Activated gamma-delta T cell treated with Interleukin-2 at 50 U/mL for 16 hours (primary cell): ENCODE measurements at places on chromosomes 11 and 22.

DNA sequence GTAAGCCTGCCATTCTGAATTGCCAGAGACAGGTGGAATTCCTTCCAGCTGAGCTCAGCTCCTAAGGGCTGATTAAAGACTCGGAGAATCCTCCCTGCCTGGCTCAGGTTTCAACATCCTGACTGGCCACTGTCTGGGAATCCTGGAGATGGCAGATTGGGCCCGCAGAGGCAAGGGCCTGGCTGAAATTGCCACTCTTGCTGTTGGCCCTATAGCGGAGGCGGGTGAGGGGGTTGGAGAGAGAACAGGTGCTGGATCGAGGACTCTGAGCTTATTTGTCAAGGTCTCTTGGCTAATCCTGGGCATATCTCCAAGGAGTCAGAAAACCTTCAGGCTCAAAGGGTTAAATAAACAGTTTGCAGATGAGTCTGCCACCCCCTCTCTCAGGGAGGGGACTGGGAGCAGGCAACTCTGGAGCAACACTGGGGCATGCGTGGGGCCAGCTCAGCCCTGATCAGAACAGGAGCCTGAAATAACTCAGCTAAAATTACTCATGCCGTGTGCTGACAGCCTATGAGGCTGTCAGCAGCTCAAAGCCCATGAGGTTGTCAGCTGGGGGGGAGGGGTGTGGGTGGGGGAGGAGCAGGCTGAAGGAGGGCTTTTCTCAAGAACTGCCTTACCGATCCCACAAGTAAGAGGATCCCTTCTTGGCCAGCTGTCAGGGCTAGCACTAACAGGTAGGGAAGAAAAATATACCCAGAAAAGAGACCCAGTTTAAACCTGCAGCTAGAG lies 14.7 kb upstream of the MFRP start:
- DNase-seq: no peak

DNA sequence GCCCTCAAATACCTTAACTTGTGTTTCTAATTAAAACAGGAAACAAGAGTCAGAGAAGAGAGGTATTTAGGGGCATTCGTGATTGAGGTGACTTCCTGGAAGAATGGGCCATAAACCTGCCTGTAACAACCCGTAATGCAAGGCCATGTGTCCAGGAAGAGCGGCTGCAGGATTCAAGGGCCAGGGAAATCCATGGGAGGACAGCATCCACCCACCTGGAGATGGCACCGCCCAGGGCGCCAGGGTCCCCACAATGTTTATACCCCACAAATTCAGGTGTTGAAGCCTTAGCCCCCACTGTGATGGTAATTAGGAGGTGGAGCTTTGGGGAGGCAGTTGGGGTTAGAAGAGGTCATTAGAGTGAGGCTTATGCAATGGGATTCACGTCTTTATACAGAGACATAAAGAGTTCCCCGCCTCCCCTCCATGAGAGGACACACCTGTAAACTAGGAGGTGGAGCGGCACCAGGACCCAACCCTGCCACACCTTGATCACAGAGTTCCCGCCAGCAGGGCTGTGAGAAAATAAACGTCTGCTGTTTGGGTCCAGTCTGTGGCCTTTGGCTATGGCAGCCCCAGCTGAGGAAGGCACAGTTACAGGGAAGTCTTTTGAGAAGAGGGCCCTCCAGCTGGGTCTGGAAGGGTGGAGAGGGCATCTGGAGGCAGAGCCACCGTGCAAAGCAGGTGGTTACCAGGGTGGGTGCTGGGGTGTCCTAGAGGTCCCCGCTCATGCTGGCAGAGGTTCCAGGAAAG lies 1394.3 kb downstream of the TBC1D22A start:
- no peak for DNase-seq

GRCh38 chr11:123547180-123547579 lies 107.2 kb downstream of the SCN3B start:
- no peak for DNase-seq

DNA sequence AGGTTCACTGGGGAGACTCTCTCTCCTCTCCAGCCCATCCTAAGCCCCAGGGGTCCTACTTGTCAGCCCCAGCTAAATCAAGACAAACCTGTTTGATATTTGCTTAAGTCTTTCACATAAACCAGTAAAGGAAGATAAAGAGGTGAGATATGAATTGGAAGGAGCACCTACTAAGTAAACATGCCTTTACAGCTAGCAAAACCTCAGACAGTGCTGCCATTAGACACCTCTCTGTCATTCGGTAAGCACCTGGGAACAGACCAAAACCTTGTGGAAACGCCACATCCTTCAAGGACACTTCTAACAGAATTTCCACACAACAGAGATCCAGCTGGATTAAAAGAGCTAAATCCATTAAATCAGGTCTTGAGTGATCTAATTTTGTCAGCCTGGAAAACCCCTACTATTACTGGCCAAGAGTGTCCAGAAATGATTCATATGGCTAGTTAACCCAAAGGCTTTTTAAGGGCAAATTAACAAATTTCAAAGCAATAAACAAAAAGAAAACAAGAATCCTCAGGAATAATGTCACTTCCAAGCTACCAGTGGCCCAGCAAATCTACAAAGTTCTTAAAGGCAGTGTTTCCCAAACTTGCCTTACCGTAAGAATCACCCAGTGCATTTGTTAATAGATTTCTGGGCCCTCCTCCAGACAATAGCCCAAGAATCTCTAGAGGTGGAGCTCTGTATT lies 2.4 kb downstream of the VPS37C start:
- DNase-seq: no peak

GRCh38 chr11:36051235-36052144 lies 107.6 kb downstream of the LDLRAD3 start:
- no peak for DNase-seq

DNA sequence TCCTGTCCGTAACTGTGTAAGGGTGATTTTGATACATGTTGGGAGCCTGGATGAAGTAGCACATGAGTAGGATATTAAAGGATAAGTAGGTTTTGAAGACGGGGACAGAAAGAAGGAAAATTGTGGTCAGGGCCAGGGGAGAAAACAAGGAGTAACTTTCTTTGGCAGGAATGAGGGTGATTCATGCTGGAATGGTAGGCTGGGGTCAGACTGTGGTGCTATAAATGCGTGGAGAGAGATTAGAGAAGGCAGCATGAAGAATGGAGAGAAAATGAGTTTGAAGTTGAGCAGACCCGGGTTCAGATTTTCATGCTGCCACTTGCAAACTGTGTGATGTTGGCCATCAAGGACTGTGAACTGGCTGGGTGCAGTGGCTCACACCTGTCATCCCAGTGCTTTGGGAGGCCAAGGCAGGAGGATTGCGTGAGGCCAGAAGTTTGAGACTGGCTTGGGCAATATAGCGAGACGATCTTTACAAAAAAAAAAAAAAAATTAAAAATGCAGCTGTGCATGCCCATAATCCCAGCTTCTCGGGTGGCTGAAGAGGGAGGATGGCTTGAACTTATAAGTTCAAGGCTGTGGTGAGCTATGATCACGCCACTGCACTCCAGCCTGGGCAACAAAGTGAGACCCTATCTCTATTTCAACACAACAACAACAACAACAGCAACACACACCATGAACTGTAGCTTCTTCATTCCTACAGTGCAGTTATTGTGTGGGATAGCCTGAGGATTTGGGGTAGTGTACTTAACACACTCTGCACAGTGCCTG lies 22.3 kb downstream of the ZBTB16 start:
- DNase-seq: no peak

DNA sequence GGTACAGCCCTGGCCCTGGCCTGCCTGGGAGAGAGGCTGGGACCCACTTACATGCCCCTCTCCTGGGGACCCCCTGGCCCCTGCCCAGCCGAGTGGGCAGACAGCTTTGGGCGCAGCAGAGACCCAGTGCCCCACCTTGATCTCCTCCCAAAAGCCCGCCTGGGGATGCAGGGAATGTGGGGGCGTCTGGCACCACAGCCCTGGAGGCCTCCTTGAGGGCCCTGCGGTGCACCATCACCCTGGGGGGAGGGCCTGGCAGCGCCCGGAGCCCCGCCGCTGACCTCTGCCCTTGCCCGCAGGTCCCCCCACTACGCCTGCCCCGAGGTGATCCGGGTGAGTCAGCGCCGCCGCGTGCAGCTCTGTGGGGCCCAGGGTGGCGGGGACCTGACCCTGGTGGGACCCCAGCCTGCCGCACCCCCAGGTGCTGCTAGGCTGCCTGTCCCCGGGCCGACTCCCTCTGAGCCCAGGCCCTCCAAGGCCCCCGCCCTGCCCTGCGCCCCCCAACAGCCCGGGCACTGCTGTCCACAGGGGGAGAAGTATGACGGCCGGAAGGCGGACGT lies 43.7 kb downstream of the MOB2 start:
- no peak for DNase-seq

DNA sequence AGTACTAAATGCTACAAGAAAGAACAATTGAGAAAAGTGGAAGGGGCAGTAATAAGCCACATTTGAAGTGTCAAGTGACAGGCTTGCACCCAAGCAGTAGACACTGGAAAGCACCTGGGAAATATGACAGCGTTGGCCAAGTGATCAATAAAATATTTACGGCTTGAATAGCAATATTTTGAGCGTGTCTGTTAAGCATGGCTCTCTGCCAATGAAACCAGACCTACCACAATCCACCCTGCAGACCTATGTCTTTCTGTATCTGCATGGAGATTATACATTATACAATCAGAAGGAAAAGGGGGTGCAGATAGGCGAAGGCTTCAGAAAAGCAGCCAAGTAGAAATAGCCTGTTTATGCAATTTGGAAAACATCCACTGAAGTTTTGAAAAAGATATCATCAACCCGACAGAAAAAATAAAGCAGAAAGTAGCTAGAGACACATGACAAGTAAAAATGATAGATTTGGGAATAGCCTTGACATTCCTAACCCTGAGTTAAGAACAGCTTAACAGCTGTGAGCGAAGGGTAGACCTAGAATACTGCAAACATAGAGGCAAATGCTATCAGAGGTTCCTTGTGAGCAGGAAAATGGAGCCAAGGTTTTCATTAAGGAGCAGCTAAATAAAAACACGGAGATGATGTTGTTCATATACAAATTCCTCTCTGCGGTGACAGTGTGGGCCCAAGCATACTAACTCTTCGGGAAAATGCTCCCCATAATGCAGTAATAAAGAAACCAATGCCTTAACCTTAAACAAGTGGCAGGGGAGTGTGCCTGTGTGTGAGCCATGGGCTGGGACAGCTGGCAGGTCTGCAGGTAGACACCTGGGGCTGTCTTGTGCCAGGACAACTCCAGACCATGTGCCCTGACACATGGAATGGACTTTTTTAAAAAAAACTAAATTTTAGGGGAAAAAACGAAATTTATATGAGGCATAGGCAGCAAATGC lies 71.3 kb downstream of the ETS1 start:
- DNase-seq: no peak

- no peak for DNase-seq
Observed at GRCh38 chr22:20242393-20243175, 25.5 kb downstream of the RTN4R start.

DNA sequence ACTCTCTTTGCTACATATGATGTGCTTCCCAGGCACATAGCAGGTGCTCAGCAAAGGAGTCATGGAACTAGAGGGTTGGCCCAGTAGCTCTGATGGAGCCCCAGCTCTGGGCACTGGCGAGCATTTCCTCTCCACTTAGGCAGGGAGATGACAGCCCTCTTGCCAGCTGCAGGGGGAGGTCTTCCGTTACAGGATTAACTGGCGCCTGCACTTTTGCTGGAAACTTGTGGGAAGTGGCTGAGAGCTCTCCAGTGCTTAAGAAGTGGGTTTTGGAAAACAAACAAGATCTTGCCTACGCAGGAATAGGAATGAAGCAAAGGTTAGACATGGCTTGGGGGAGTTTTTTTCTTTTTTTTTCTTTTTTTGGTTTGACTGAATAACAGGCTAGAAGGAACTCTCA lies 75.5 kb downstream of the MICAL2 start:
- no peak for DNase-seq

- DNase-seq: no peak
Observed at GRCh38 chr22:30291058-30291892, 2.0 kb upstream of the CASTOR1 start.

DNA sequence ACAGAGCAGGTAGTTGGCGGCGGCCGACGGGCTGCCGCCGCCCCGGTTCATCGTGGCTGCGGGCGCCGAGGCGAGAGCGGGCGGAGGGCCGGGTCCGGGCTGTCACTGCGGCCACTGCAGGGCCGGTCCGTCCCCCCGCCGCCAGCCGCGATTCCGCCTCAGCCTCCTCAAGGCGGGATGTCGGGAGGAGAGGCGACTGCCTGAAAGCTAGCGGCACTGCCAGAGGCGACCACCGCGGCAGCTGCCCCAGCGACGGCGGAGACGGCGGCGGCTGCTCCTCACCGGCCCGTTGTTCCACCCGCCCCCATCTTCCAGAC lies 234 bp downstream of the SESN3 start:
- DNase-seq: no peak

- no peak for DNase-seq
Observed at GRCh38 chr11:97574976-97575665, 1185.3 kb downstream of the JRKL start.

DNA sequence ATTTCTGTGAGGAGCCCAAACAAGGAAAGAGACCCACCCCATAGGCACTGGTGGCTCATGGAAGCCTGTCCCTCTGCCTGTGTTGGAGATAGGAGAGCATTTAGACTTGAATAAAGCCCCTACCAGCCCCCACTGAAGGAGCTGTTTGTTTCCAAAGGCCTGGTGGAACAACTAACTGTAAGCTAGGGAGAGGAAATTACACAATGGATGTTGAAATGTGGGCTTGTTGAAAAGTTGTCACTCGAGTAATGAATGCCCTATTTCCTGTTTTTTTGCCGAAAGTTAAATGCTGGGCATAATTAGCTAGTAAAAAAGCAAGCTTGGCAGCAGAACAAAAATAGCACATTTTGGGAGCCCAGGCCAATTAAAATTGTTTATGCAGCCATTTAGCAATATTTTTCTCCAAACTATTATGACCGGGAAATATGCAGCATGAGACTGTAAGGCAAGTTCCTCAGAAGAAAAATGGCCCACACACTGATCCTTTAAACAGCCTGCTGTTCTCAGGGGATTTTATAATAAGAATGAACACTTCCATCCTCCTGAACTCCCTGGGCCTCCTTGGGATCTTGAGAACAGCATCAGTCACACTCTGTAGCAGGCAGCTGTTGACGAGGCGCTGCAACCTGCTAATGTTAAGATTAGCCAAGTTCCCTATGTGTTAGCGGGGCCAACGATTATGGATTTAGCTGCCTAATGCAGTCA lies 38.6 kb upstream of the LMO2 start:
- DNase-seq: no peak

- no peak for DNase-seq
Observed at GRCh38 chr11:105447936-105448702, 161.8 kb upstream of the GRIA4 start.

- DNase-seq: no peak
Observed at GRCh38 chr11:74860743-74861142, 88.1 kb downstream of the XRRA1 start.

DNA sequence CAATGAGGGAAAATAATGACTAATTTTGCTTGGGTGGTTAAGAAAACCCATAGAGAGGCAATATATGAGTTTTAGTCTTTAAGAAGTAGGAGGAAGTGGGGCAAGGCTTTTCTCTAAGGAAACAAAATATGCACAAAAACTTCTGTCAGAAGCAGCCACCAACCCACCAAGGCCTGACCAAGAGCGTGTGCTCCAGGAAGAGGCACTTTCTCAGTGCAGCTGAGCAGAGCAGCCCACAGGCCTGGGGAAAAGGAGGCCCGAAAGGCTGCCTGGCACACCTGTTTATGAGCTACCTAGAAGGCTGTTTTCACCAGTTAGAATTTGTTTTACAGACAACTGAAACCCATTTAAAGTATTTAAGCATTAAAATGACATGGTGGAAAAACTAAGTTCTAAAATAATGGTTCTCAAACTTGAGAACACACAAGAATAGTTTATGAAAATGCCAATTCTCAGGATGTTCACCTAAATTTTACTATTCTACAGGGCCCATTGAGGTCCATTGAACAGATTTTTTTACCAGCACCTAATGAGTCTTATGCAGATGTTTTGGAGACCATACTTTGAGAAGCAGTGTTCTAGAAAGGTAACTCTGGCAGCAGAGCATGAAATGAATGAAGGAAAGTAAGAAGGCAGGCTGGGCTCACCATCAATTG lies 160.5 kb upstream of the DDI1 start:
- no peak for DNase-seq
